ENCODE measurements at places on chromosomes 12 and 14.

DNA sequence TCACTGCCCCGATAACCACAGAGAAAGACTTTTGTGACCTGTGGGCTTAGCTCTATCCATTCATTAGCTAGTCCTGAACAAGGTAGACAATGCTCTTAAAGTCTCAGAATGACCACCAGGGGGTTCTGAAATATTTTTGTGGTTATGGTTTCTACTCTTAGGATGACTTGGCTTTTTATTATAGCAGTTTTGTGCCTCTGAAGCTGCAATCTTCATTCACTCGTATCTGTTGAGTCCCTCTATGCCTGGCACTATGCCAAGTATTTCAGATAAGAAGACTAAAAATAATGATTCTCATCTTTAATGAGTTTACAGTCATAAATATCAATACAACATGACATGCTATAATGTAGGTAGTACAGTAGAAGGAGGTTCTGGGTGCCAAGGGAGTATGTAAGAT, 130.8 kb upstream of the TRHDE start:
- no peak overlapping the region for H3K4me3 ChIP-seq
- DNase-seq, result no peak
- no peak overlapping the region for H3K27ac ChIP-seq

DNA sequence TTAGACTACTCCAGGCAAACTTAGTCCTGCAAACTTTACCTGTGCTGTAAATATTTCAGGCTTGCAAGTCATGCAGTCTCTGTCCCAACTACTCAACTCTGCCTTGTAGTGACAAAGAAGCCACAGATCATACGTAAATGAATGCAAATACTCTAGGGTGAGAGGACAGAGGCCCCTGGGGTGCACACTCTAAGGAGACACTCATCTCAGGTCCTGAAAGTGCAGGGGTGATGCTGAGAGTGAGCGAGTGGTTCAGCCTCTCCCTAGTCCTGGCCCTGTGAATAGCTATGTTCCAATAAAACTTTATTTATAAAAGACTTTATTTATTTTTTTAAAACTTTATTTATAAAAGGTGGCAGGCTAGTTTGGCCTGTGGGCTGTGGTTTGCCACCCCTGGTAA, 34.9 kb downstream of the HCAR2 start:
- no peak overlapping the region for H3K4me3 ChIP-seq
- DNase-seq, result peak; percentile 42
- peaks cover 3% of the 10 kb centered on the region for H3K4me1 ChIP-seq
- no peaks in the 10 kb centered on the region for H3K27me3 ChIP-seq
- H3K36me3 ChIP-seq, result no peaks in the 10 kb centered on the region
- no peak overlapping the region for H3K27ac ChIP-seq

DNA sequence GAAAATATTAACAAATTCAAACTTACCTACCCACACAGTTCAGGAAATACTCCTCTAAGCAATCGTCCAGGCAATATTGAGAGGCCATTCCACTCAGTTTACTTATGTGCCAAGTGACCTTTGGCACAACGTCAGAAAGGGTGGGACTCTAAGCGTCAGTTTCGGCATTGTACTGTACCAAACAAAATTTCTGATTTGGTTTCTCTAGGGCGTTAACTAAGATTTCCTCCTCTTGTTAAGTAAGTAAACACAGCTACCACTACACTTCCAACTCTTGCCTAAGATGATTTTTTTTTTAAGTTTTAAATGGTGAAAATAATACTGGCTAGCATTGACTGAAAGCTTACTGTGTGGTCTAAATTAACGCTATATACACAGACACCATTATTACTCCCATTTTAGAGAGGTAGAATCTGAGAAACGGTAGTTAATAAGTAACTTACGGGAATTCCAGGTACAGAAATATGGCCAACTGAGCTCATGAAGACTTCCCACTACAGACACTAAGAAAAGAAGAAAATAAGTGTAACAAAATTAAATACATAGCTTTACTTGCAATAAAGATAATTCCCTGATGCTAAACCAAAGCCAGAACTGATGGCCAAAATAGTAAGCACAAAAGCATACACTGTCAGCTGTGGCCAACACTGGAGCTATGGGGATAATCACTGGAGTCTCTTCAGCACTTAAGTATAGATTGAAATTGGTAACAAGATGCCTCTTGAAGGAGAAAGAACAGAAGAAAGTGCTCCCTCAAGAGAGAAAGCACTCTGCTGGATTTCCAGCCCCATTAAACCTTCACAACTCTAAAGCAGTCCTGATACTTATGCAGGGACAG, 76.1 kb downstream of the EPS8 start:
- no peak for DNase-seq
- no peaks in the 10 kb centered on the region for H3K4me1 ChIP-seq
- no peaks in the 10 kb centered on the region for H3K27me3 ChIP-seq
- no peaks in the 10 kb centered on the region for H3K36me3 ChIP-seq
- H3K4me3 ChIP-seq, result no peak overlapping the region
- H3K27ac ChIP-seq, result no peak overlapping the region

DNA sequence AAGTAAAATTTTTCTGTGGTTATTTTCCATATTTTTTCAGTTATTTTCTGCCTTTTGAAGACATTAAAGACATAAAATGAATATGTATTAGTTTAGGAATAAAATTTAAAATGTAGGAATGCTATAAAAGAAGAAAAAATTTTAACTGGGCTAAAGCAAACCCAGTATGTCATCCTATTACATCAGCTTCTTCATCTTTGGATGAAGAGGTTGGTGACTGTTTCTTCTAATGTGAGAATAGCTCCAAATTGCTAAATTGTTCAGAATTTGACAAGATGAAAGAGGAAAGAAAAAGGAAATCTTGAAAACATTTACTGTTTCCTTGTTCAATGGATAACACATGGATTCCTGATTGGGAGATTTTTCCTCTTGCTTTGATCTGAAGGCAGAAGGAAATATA, 52.7 kb upstream of the PZP start:
- no peak for DNase-seq
- H3K4me1 ChIP-seq, result no peaks in the 10 kb centered on the region

Measured in H9 (cell line).